ENCODE measurements at places on chromosomes 2 and 18.

DNA sequence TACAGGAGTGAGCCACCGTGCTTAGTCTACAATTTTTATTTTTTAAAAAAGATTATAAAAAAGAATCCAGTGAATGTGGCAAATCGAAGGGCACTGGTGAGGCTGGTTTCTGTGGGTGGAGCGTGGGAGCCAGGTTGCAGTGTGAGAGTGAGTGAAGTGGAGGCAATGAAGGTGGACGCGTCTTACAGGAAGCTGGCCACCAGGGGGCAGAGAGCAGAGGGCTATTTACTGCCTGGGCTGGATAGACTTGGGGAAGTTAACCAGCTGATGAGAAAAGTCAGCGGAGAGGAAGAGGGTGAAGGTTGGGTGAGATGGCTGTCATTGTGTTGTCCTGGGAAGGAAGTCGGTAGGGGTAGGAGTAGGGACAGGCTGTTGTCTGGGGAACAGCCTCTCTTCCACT, 6.8 kb downstream of the SCTR start:
- peak; percentile 70 for DNase-seq

DNA sequence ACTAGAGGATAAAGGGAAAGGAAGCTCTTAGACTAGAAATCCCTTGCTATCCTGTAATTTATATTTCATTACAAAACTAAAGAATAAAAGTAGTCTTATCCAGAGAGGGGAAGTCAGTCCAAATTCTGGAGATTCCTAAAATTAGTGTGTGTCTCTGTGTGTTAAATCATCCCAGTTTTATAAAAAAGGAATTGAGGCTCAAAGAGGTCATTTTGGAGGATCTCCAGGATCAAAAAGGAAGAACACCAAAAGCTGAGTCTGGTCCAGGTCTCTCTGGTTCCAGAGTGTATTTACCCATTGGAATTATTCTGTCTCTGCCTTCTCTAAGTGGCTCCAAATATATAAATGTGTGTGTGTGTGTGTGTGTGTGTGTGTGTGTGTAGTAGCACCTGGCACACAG, 166.7 kb downstream of the NRXN1 start:
- DNase-seq: no peak

- DNase-seq: no peak
Observed at GRCh38 chr18:53541924-53542323, 682.5 kb downstream of the MBD2 start.

GRCh38 chr2:215901796-215902195, 111.6 kb downstream of the MREG start:
- DNase-seq: no peak

DNA sequence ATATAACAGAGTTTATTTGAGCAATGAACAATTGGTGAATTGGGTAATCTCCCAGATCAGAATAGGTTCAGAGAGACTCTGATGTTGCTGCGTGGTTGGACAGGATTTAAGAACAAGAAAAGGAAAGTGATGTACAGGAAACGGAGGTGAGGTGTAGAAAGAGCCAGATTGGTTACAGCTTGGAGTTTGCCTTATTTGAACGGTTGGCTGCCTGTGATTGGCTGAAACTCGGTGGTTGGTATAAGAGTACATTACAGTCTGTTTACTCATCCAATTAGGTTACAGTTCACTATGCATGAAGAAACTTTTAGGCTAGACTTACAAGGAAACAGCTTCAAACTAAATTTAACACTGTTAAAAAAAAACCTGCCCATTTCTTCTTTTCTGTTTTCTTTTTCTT, 68.0 kb upstream of the CABLES1 start:
- DNase-seq: no peak

DNA sequence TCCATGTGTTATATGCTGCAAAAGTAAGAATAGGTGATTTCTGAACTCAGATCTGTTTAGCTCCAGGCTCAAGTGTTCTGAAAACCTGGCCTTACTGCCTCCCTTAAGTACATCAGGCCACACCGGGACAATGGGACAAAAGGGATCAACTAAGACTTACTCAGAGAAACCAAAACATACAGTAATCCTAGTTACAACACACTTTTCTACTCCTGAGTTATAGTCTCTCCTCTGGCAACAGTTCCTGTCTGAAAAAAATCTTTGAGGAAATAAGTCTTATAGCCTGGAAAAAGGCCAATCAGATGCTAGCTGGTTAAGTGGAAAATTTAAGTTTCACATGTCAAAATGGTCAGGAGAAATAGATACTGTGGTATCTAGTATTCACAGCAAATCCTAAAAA, 5.6 kb downstream of the METTL5 start:
- no peak for DNase-seq

DNA sequence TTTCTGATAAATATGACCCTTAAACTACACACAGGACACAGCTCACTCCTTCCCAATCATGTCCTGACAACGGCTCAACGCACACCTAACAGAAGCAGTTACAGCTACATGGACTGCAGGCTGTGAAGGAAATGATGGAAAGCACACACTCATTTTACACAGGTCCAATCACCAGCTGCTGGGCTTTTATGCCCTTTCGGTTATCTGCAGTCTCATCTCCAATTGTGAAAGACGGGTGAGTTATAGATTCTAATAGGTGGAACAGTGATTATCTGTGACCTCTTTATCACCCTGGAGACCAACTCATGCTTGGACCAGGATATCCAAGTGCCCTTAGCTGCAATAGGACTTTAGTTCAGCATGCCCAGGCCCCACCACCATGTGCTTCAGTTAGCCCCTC, 110.4 kb upstream of the CREB1 start:
- DNase-seq: no peak

GRCh38 chr2:241852981-241853631, 5.6 kb downstream of the PDCD1 start:
- peak; percentile 22 for DNase-seq

- no peak for DNase-seq
Observed at GRCh38 chr2:166173263-166173662, 45.4 kb upstream of the SCN1A start.

GRCh38 chr2:32498306-32498705, 129.5 kb upstream of the TTC27 start:
- DNase-seq: no peak

DNA sequence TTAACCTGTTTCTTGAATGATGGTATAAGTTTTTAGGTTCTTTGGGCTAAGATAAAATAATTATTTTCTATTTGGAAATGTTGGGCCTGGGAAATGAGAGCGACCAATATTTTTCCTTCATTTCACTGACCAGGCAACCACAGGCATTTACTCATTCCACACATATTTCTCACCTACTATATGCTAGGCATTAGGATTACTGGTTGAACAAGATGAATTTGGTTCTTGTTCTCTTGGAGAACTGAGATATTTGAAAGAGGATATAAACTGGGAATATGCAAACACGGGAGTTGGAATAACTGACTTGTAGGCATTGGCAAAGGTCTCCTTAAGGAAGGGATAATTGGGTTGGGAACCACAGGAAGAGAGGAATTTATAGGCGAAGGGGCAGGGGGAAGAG, 3.9 kb upstream of the MYL1 start:
- no peak for DNase-seq

DNA sequence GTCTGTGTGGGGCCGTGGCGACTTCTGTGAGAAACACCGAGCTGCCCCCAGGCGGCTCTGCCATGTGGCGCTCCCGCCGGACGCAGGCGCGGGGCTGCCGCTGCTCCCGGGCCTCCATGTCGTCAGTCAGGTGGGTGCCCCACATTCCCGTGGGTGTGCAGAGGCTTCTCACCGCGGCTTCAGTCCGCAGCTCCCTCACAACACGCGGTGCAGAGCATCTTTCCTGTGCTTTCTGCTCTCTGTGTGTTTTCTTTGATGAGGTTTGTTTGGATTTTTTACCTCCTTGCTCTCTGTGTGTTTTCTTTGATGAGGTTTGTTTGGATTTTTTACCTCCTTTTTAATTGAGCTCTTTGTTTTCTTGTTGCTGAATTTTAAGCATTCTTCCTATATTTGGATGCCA, 13.0 kb downstream of the AQP12A start:
- DNase-seq: no peak

- no peak for DNase-seq
Observed at GRCh38 chr18:69758458-69758857, 189.2 kb downstream of the CD226 start.

DNA sequence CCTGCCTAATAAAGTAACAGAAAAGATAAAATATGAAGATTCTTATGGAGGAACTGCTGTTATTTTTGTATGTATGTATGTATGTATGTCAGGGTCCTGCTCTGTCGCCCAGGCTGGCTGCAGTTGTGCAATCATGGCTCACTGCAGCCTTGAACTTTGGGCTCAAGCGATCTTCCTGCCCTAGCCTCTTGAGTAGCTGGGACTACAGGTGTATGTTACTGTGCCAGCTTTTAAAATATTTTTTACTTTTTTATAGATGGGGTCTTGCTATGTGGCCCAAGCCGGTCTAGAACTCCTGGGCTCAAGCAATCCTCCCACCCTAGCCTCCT, 26.7 kb downstream of the ANKRD29 start:
- DNase-seq: no peak

- no peak for DNase-seq
Observed at GRCh38 chr2:138962686-138963085, 182.5 kb upstream of the NXPH2 start.

GRCh38 chr2:14601156-14601770, 31.3 kb upstream of the LRATD1 start:
- no peak for DNase-seq

GRCh38 chr2:197711578-197711977, 6.4 kb downstream of the MARS2 start:
- no peak for DNase-seq

DNA sequence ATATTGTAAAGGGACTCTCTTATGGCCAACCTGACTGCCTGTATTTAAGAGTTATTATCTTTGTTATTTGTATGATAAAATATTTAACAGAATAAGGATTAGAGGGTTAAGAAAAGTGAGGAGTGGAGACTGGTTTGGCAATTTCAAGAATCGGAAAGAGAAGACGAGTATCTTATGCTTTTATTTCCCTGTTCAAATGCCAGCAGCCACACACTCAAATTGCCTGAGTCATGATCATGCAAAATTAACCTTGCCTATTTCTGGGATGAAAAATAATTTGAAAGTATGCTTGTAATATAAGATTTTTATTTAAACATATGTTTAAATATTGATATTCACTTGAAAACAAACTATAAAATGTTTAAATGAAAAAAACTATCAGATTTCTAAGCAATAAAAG, 188.6 kb downstream of the CD226 start:
- DNase-seq: no peak

DNA sequence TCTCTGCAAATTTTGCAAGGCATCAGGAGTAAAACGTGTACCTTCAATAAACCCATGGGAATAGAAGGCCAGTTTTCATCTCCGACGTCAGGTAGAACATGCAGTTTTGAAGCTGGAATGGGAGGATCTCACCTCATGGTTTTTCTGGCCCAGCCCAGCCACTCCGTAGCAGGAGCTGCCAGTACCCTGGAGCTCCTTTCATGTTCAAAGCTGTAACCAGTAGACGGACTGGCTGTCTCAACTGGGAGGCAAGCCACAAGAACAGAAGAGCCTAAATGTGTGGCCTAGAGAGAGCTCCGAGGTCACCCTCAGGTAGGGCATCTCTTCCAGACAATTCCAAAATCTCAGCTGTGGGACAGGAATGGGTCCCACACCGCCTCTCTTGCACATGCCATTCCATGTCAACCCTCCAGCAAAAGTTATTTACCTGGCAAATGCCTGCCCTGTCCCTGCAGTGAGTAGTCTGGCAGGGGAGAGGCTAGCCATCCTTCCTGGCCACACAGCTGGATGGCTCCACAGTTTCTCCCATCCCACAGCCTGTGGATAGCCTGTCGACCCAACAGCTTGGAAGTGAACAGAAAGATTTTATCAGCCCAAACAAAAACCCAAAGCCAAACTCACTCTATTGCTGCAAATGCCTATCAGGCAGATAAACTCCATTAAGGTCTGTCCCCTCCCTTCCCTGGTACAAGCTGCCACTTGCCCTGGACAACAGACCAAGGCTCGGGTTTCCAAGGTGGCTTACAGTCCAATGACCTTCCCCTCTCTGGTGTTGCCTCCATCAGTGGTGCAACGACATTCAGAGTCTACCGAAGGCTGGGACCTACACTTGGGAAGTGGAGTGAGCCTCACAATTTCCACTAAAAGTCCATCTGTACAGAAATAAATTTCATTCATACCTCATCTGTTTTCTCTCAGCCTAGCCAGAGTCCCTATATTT, 27.8 kb downstream of the CRACDL start:
- no peak for DNase-seq

- no peak for DNase-seq
Observed at GRCh38 chr2:609449-609848, 67.8 kb downstream of the TMEM18 start.

DNA sequence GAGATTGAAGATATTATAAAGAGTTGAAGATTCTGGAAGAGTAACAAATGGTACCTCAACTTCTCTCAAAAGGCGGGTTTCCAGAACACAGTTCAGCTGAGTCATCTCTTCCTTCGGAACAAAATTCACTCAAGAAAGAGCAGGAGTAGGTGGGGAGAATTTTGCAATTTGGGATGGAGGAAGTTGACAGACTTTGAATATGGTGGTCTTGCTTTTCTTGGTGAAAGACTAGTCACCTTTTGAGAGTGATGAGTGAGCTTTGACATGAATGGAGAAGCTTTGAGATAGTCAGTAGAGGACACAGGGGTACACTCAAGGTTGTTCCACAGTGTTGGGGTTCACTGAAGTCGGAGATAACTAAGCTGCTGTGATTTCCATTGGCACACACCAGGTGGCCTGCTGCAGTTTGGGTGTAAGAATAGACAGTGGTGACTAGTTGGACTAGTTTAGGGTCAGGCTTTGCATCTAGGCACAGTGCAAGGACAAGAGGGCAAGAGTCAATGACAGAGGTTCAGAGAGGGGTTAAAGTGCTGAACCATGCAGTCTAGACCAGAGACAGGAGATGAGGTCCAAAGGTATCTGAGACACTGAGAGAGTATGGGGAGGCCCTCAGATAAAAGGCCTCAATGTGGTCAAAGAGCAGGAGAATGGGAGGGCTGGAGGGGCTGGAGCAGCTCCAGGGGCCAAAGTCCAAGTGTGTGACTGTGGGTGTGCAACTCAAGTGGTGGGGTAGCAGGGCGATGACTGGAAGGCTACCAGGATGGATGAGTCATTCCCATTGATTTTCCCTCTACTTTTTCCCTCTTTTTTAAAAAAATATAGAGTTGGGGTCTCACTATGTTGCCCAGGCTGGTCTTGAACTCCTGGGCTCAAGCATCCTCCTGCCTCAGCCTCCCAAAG, 7.7 kb downstream of the CCL20 start:
- no peak for DNase-seq

DNA sequence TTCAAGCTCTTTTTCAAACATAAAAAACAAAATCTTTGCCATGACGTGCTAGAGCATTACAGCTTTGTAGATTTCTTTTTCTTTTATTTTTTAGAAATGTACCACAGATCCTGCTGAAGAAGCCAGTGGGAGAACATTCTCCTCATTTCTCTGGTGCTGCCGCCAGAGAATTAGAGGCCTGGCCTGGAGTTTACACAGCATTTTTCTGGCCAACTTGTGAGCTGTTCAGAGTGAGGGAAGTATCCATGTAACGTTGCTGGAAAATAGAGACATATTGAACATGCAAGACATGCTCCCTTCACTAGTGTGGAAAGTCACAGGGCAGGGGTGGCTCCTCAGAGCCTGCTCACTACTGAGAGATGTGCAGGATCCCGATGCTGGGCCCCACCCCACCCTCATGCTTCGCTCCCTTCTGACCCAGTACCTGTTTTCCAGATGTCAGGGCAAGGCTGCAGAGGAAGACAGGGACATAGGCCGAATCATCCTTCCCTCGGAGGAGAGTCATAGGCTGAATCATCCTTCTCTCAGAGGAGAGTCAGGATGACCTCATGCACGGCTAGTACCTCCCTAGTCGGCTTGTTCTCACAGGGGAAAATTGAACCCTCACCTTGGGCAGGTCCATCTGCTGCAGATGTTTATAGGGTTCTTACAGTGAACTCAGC, 298.5 kb downstream of the INSIG2 start:
- no peak for DNase-seq
